Stimulated activated CD4-positive, alpha-beta T cell treated with anti-CD3 and anti-CD28 coated beads, Interleukin-4, amount 100 ng/mL, for 1 hour (primary cell): ENCODE measurements at places on chromosomes 16 and 17.

DNA sequence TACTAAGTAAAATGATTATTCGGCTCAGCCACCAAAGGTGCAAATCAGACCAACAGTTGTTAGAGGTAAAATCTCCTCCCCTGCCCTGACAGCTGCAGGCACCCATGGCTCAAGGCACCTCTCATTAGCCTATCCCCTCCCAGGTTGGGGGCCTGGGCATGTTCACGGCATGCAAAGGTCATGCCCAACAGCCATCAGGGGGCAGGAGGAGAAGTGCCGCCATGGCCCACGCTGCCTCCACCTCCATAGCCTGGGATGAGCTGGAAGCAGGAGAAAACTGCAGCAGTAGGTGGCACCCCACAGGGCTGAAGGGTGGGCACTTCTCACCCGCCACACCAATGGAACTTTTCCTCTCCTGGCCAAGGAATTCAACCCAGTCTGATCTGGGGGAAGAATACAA is 146.4 kb upstream of the COX10 start:
- no peak for DNase-seq

DNA sequence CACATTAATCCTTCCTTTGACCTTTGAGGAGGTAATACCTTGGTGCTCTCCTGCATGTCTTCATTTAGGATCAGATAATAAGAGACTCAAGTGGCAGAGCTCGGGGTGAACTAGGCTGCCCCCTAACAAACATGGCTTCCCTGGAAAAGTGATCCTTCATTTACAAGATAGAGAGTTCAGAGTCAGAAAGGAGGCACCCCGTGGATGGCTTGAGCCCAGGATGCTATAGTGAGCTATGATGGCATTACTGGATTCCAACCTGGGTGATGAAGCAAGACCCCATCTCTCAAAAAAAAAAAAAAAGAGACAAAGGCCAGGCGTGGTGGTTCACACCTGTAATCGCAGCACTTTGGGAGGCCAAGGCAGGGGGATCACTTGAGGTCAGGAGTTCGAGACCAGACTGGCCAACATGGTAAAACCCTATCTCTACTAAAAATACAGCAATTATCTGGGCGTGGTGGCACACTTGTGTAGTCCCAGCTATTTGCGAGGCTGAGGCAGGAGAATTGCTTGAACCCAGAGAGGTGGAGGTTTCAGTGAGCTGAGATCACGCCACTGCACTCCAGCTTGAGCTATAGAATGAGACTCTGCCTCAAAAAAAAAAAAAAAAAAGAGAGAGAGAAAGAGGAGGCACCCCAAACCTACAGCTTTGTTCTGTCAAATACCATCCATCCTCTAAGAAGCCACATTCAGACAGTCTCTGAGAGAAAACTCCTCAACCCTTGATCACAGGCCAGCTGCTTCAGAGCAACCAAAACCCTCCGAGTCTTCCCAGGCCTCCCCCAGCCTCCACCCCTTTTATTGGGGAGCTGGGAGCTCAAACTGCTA is 7.4 kb downstream of the FAM117A start:
- no peak for DNase-seq

DNA sequence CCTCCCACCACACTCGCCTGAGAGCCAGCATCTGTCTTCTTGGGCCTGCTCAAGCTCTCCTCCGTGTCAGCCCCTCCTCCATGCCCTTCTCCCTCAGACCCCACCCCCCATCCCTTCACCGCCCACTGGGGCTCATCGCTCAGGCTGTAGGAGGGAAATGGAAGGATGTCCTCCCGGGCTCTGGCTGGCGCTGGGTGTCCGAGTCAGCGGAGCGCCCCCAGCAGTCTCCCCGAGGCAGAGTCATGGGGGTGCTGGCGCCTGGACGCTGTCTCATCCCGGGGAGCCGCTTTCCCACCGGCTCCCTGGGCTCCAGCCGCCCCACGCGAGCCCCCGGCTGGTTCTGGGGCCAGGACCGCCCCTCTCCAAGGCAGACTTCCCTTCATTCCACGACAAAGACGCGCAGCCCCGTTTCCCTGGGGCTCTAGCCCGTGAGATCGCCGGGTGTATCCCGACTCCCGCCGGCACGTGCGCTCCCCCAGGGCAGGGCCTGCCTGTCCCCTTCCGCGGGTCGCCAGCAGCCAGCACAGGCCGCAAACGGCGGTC is 428 bp upstream of the ANTKMT start:
- peak; percentile 35 for DNase-seq

DNA sequence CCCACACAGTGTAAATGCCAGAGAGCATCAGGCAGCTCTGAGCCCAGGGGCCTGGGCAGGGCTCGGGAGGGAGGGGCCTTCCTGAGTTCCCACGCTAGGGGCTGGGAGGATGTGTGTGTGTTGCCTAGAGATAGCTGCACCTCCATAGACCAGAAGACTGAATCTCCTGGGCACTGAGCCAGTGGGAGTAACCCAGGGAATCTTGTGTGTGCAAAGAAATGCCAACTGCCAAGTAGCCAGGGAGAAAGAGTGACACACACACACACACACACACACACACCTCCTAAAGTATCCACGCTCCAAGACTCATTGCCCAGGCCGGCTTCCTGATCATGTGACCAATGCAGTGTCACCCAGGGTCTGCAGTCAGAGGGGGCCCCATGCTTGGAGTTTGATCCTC is 166.2 kb upstream of the RPL38 start:
- DNase-seq, result no peak

DNA sequence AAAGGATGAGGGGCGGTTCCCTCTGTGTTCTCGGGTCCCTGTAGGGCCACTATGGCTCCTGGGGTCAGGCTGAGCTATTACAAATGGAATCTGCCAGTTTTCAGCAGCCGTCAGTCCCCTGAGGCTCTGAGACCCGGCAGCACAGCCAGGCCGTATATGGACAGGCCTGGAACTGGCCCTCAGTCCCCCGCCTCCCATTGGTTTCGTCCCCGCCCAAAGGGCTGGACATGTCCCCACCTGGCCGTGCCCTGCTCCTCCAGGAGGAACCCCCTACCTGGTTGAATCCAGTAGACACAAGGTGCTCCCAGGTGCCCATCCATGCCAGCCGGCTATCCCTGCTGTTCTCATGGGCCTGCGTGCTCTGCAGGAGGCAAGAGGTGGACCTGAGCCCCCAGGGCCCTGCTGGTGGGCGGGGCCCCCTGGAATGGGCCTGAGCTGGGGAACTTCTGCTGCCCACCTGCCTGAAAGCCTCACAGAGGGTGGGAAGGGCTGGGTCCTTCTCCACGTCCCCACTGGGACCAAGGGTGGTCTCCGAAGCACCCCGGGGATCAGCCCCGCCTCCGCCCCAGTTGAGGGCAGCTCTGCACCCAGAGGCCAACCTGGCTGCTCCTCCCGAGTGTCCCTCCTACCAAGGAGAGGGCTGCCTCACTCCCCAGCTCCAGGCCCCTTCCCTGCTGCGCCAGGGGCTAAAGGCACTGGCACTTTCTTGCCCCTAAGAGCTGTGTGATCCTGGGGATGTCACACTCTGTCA is 16.8 kb downstream of the VASN start:
- no peak for DNase-seq

DNA sequence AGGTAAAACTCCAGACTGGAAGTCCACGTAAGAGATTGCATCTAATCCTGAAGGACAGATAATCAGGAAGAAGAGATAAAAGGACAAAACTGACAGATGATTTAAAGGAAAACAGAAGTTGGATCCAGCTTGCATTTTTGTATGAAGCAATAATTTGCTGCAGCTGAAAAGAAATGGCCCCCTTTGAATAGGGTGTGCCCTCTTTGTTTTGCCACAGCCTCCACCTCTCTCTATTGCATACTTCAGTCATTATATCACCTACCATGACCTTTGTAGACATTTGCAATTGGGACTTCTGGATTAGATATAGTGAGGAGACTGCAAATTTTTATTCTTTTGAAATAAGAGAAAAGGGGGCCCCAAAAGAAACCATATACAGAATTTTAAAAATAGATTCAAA is 8.1 kb downstream of the NOG start:
- no peak for DNase-seq

- DNase-seq, result no peak
Observed at GRCh38 chr17:37106049-37106448, 157.3 kb downstream of the AATF start.

GRCh38 chr16:27960619-27961295 is 102.8 kb downstream of the GSG1L start:
- DNase-seq, result no peak

DNA sequence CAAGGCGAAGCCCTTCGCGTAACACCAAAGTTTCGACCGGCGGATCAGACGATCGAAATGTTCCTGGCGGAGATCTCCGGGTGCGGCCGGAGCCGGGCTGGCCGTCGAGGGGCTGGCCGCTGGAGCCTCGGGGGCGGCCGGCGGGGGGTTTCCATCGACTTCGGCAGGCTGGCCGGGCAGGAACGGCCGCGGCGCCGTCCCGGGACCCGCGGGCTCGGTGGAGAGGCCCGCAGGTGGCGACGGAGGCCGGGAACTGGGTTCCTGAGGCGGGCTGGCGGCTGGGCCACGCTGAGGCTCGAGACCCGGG is 1.1 kb downstream of the EPOP start:
- DNase-seq, result no peak

DNA sequence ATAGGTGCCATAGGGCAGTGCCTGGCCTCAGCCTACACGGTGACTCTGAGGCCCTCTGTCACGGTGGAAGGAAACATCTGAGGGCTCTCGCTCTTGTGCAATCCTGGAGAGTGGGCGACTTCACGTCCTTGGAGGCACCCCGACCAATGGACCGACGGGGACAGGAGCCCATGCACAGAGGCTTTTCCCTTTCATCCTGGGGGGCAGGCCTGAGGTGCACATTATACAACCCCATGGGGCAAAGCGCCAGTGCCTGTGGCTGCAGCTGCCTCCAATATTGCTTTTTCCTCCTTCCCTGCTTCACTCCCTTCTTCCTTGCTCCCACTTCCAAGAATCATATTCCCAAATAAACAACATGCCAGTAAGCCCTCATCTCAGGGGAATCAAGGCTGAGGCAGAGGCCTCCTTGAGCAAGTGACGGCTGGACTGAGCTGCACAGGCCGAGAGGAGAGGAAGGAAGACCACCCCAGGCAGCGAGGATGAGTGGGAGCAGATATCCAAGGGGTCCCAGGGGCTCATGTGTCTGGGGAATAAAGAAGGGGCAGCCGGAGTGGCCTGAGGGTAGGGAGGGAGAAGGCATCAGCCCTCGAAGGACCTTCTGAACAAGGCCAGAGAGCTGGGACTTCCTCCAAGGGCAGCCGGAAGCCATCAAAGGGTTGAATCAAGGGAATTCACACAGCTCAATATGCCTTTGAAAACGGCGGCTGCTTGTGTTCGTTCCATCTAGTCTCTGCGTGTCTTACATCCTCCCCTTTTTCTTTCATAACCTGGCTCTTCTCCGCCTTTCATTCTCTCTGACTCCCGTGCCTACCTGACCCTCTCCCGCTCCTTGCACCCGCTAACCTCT is 42.6 kb upstream of the RPL38 start:
- no peak for DNase-seq
